CD4-positive, alpha-beta T cell treated with Interleukin-17A for 4 hours (primary cell): ENCODE measurements at places on chromosomes 12 and 14.

GRCh38 chr12:15629108-15629507 is 160.1 kb downstream of the EPS8 start:
- DNase-seq, result no peak

DNA sequence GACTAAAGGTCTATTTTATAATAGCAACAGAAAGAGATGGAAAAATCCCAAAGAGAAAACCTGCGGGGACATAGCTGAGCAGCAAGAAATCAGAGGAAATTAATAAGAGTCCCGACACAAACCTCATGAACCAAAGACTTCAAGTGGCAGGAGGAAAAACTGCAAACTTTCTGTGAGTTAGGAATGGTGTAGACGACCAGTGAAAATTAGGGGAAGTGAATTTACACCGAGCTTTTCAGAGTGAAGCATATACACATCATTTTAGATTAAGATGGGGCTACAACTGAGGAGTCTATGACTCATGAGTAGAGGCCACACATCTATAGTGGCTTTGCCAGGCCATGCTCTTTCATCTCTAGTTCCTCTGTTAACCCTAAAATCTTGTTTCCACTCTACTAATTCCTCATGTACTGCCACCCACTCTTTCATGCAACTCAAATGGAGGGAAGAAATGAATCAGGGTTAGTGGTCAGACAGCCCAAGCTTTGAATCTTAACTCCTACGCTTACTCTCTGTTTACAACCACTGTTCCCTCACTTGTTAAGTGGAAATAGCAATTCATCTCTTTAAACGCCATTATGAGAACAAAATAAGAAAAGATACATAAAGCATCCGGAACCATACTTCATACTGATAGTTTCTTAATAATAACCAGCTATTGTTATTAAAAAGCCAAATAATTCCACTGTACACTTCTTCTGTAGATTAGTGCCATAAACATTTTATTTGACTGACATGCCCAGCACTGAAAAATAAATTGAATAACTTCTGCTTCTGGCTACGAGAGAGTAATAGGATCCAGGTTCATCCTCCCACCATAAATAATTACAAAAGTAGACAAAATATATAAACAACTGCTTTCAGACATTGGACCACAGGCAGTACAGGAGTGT is 219.3 kb downstream of the RMST start:
- no peak for DNase-seq

- DNase-seq, result no peak
These were observed 5.0 kb upstream of the KRT4 start for GRCh38 chr12:52818887-52819420.

GRCh38 chr14:65169351-65169750 is 67.0 kb upstream of the MAX start:
- DNase-seq, result no peak

DNA sequence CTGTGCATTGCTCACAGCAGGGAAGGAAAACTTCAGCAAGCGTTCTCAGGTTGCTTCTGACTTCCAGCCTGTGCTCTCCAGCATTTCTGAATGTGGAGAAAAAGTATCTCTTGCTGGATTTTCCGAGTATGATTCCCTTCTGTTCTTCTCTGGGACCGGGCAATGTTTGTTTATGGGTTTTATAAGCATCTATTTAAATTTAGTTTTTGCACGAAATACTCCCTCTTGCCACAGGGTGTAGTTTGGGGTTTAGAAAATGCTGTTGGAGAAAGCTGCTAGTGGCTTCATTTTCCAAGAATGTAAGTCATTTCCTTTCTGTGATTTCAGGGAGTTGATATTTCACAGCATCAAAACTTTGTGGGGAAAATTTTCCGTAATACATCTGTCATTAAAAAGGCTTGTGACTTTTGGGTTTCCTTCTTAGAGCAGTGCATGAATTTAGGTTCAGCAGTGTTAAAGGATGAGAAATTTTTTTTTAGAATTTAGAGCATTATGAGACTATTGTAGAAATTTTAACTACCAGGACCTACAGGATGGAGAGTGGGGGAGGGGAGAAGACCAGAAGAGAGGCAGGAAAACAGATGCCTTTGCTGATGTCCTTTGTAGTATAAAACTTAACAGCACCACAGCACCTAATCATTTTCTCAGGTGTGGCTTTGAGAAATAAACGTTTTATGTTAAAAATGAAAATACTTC is 1.5 kb downstream of the FRMD6 start:
- DNase-seq, result no peak

DNA sequence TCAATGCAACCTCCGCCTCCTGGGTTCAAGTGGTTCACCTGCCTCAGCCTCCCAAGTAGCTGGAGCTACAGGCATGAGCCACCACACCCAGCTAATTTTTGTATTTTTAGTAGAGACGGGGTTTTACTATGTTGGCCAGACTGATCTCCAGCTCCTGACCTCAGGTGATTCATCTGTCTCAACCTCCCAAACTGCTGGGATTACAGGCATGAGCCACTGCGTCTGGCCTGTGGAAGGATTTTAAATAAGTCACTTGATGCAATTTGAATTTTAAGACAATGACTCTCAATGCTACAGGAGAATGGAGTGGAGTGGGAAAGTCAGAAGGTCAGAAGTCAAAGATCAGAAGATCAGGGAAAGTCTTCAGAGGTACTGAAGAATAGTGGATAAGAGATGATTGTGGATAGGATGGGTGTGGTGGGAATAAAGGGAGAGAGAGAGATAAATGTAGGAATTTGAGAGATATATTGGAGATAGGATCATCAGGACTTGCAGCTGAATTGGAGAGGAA is 15.4 kb downstream of the TMEM52B start:
- no peak for DNase-seq

GRCh38 chr14:84991021-84991420 is 538.9 kb upstream of the FLRT2 start:
- DNase-seq, result no peak

DNA sequence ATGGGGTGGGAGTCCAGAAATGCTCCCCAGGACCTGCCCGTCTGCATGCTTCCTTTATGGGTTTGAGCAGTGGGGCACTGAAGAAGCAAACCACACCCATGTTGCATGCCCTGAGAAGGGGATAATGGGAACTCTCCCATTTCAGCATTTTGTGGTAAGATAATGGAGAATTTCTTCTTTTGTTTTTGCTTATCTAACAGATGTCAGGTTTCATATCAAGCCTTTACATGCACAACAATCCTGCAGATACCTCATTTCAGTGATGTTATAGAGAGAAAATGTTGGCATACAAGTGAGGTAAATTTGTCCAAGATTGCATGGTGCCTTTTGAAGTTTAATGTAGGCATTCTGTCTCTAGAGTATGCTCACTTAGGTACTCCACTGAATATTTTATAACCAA is 177.0 kb downstream of the ALX1 start:
- no peak for DNase-seq

- peak; percentile 55 for DNase-seq
These were observed 187.6 kb upstream of the C14orf180 start for GRCh38 chr14:104392001-104392395.

DNA sequence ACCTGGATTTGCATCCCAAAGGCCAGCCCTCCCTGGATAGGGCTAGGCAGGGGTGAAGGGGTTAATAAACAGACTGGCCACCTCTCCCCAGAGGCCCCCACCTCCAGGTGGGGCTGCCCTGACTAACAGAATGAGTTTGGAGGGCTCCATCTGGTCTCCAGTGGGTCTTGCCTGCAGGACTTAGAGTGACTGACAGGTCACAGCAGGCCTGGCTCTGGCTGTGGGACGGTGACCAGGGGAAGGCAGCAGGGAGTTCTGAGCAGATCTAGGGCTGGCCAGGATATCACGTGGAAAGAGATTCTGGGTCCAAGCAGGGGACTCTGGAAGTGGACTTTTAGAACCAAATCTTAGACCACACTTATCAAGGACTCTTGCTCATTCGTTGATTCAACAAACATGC is 40.9 kb upstream of the LHX5 start:
- DNase-seq, result no peak

DNA sequence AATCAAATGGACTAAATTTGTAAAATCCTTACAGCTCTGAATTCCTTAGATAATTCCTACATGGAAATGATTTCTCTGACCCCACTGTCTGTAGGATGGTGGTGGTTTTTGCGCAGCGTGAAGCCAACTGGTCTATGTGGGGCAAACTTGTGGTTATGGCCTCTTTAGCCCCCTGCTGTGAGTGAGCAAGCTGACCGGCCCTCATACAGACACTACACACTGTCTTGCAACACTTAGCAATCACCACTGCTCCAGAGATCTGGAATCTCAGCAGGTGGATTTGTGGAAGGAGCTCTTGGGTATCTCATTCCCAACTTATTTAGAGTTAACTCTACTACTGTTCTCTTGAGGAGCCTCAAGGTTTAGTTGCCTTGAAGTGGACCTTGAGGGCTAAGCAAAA is 70.2 kb downstream of the SCN8A start:
- no peak for DNase-seq

DNA sequence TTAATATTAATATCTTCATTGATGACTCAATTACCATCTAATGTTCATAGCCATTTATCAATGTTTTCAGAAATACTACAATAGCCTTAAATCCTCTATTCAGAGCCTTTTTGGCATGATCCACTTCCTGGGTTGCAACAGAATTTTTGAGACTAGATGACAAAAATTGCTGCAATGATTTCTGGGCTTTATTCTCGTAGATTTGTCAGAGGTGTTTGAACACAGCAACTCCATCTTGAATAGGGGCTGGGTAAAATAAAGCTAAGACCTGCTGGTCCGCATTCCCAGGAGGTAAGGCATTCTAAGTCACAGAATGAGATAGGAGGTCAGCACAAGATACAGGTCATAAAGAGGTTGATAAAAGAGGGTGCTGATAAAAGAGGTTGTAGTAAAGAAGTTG is 165.8 kb upstream of the CNOT2 start:
- no peak for DNase-seq
